ENCODE measurements at places on chromosomes 11 and 22. TPM values are rescaled to one million over a fixed set of nuclear protein-coding genes. Genes with fewer than 3 reads are reported as not detected.

The CTSW gene
- total RNA-seq: not detected

DNA sequence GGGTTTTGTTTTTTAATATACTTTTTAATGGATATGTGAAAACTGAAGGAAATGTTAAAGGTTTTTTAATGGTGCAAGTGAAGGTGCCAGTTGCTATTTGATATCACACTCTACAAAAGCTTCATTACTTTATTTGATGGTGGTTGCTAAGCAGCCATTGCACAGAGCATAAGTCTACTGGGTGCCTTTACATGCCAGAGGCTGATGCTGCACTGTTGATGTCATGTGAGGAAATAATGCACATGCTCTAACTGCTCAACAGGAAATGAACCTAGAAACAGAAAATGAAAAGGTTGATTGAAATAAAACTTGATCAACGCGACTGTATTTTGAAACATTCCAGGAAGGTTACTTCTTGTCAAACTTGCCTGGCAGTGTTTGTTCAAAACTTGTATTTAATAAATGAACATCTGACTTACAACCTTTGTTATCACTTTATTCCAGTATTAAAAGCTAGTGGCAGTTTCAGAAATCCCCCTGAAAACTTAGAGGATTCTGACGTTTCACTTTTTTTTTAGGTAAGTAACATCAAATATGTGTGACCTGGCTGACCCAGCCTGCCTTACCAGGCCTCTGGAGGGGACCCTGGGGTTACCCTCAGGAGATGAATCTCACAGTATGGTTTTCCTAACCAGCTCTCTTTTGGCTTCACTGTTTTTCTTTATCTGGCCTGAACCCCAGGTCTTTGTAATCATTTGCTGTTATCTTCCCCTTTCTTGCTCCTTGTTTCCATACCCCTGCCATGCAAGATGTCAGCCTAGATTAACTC is 2.4 kb upstream of the ATP5MG start:
- no peak for DNase-seq

GRCh38 chr11:83068568-83068967 is 3.1 kb downstream of the RAB30 start:
- no peak for DNase-seq

DNA sequence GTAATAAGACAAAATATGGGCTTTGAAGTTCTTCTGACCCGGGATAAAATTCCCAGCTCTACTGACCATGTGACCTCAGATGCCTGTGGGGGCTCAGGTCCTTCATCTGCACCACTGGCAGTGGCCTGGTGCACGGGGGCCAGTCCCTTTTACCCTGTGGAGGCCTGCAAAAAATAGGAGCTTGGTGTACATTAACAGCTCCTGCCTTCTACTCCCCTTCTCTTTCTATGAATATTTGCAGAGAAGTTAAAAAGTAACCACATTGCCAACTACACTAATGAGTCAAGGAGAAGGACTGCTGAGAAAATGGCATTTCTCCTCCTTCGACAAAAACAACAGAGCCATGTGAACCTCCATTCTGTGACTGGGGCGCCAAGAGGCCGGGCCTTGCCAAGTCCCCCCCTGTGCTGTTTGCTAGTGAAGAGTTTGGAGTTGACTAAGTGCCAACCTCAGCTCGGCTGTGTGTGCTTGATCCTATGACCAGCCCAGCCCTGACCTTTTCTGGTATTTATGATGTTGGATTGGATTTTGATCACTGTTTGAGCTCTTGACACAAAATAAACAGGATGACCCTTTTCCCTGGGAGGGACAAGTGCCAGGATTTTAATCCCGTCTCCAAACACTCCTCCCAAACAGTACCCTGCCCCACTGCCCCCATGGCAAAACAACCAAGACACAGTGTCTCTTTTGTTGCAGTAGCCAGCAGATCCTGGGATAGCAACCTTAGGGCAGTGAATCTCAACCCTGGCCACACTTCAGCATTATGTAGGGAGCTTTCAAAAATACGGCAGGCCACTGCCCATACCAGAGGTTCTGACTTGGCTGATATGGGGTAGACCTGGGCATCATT is 380.1 kb downstream of the LARGE1 start:
- DNase-seq: peak; percentile 100

The TNNT3 gene
- total RNA-seq: not detected

- no peak for DNase-seq
Observed at GRCh38 chr11:65575568-65576231, at the start of gene EHBP1L1. TSS of gene EHBP1L1 (plus strand) at chr11:65576053. CDS start at chr11:65576303, 250 bp downstream.

GRCh38 chr11:14907411-14908213 is 15.6 kb upstream of the CYP2R1 start:
- DNase-seq: peak; percentile 71

DNA sequence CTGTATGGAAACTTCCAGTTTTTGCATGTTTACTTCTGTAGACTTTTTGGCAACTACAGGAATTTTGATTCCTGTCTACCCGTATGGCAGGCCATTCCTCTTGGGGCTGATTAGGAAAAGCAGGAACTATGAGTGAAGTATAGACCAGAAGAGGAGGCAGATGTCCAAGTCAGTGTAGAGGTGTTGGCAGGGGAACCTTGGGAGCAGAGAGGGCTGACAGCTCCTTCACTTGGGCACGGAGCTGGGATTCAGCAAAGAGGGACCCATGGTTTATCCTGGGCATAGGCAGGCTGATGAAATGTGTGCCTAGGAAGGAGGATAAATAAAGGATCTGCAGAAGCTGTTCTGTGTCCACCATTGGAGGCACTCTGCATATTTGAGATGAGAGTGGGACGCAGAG is 33.1 kb downstream of the TREH start:
- no peak for DNase-seq

GRCh38 chr11:18294862-18295261 is 27.1 kb downstream of the HPS5 start:
- no peak for DNase-seq

DNA sequence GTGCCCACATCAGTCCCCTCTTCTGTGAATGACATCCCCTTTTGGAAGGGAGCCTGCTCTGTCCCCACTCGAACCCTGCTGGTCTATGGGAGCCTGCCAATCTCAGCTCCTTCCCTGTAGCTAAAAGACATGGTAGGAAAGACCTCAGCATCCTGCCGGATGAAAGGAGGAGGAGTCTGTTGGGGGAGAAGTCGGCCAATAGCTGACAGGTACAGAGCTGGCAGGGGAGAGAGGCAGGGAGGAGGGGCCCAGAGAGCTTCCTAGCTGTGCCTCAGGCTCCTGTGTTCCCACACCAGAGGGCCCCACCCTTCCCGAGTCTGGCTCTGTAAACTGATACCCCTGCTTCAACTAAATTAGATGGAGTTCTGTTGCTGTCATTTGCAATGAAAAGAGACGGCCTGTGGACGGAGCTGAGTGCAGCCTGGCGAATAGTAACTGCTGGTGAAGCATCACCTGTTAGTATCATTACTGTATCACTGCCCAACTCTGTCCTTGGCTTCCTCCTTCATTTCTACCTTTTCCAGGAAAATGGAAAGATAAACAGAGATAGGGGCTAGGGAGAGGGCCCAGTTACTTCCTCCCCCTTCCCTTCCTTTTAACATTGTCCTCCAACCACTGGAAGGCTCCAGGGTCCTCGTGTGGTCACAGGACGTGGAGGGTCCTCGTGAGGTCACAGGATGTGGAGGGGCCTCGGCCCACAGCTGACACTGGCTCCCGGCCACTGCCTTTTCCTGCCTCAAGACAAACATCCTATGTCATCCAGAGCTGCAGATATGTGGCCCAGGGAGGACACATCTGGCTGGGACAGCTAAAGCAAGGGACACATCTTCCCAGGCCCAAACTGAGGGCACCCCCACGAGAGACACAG is 15.1 kb downstream of the FXYD6 start:
- DNase-seq: no peak

DNA sequence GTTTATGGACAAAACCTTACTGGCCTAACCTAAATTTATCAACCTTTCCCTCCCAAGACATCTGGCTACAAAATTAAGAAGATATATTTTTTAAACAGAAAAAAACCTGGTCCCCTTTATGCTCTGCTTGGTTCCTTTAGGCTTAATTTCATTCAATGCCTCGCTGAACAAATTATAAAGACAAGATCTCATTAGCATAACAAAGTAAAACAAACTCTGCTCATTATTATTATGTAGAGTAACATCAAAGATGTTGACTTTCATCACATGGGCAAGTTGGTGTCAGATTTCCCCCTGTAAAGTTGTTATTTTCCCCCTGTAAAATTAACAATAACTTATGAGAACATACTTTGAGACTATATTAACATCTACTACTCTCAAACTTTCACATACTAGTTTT is 11.0 kb downstream of the RRAS2 start:
- DNase-seq: no peak

- no peak for DNase-seq
Observed at GRCh38 chr22:31100762-31101525, 6.4 kb downstream of the SELENOM start.

DNA sequence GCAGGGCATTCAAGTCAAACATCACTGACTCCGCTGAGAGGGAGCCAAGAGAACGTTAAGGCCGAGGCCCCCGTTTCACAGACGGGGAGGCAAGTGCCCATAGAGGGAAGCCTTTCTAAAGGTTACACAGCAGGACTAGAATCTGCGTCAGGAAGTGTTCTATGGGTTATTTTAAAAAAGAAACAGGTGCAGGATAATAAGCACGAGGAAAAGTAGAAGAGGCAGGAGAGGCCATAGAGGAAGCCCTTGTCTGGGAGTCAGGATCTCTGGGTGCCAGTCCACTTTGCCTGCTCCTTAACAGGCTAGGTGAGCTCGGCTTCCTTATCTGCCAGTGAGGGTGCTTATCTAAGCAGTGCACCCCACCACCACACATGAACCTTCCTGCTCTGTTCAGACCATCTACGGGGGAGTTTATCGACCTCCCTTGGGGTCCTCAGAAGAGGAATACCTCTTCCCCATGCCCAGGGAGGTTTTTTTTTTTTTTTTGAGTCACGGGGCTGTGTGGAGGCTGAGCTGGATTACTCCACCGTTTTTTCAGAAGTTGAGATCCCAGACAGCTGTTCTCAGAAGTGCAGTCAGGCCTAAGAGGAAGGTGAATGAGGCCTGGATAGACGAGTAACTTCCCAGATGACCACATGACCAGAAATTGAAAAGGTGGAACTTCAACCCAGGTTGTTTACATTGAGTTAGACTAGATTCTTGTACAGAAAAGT is 1.2 kb upstream of the FCHSD2 start:
- peak; percentile 67 for DNase-seq

- DNase-seq: peak; percentile 64
Observed at GRCh38 chr11:95849087-95849825, 59.0 kb downstream of the CEP57 start.

The INPPL1 gene
- total RNA-seq: 29.1 TPM

The RAG1 gene
- total RNA-seq: 0.14 TPM

GRCh38 chr11:25602959-25603358 is 729.0 kb upstream of the ANO3 start:
- no peak for DNase-seq

- no peak for DNase-seq
Observed at GRCh38 chr11:102014756-102015155, 32.5 kb upstream of the CFAP300 start.

GRCh38 chr11:61679893-61680621 is at the start of gene DAGLA:
TSS of gene DAGLA (plus strand) at chr11:61680391. CDS start at chr11:61720156, 39,765 bp downstream.
- DNase-seq: peak; percentile 49

DNA sequence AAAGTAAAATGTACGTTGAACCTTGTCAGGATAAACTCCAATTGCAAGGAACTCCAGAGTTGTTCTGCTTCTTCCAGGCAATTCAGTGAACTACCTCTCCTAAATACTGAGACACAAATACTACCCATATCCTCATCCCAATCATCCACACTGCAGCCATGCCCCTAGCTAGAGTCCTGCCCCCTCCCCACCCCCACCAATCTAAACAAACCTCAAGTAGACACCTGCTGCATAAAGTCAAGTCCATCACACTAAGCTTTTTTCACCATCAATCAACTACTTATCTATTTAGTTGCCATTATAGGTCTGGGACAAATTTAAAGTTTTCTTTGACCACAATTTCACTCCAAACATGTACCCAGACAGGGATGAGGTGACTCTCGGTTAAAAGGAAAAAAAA is 93.2 kb upstream of the APOA1 start:
- DNase-seq: no peak

- no peak for DNase-seq
Observed at GRCh38 chr11:76512851-76513653, 68.2 kb downstream of the EMSY start.

DNA sequence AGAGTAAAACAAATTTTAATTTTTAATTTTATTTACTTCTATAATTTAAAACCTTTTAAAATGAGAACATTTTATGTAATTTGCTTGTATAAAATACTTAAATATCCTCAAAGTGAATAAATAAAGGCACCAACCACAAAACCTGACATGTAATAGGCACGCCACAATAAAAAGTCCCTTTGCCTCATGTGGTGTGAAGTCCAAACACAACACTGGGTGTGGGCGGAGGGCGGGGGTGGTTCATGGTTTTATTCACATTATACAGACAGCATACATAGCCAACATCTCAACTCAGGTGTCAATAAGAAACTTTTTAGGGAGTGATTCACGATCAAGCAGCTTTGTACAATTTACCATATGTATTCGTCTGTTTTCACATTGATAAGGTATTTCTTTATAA is 107.9 kb downstream of the ANO3 start:
- no peak for DNase-seq

The CRYBB1 gene
- total RNA-seq: not detected

DNA sequence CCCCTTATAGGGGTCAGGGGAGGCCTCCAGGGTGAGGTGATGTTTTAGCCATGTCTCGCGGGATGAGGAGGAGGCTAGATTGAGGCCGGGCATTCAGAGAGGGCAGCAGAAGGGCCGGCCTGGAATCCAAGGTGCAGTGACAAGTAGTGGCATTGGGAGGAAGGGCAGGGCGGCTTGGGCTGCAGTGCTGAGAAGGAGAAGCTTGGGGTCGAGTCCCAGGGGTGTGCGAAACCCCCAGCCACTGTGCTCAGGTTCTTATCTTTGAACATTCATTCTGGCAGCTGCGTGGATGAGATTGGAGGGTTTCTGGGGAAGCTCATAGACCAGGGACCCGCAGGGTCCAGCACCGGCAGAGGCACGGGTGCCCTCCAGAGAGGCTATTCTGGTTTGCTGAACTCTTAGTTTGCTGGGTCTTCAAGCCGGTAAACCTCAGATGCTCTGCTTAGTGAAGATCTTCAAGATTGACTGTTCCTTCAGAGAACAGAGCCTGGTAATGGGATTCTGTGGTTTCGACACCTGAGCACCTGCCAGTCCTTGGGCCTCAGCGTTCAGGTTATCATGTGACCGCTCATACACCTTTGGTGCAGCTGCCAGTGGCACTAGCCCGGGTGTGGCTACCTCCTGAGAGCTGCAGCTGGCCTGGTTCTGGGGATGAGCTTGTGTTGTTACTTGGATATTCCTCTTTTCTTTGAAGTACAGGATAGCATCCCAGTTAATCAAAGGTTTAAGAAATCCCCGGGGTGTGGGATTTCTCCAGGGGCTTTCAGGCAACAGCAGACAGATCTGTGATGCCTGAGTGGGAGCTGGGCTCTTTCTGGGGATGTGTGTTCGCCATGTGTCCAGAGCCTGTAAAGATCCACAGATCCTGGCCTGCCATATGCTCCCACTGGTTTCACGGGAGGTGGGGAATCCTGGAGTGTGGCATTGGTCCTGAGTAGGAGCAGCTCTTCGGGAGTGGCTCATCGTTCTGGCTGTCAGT is 152.8 kb downstream of the TBC1D22A start:
- DNase-seq: no peak

All from HepG2 (cell line).